Amniotic stem cell (primary cell): ENCODE measurements at places on chromosomes 12 and 14.

DNA sequence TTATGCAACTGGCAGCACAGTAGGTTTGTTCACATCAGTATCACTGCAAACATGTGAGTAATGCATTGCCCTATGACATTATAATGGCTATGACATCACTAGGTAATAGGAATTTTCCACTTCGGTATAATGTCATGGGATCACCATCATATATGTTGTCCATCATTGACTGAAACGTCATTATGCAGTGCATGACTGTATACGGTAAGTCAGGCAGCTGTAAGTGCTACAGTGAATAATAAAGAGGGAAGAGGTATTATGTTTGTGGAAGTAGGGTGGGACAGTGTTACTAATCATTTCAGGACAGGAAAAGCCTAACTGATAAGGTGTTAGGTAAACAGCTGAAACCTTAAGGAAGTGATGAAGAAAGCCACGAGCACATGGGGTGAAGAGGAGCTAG, 68.1 kb downstream of the ANO4 start:
- no peak for DNase-seq

- no peak for DNase-seq
Measured at GRCh38 chr14:103859416-103860202, 12.2 kb upstream of the PPP1R13B start.

DNA sequence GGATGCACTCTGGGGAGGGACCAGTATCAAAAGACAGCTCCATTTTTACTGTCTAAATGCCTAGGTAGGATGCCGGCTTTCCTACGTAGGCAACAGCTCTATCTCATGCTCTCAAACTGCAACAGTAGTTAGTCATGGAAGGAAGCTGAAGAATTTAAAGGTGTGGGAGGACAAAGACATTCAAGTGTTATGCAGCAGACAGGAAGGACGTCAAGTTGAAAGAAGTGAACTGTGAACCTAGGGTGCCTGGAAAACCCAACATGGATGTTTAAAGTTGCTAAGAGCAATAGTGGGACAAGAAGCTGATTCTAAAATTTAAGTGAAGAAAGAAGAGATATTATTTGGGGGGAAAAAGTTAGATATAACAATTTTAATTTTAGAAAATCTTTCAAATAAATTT, 5.9 kb downstream of the SEC23A start:
- no peak for DNase-seq

GRCh38 chr12:92544322-92544721, 158.5 kb upstream of the PLEKHG7 start:
- no peak for DNase-seq

GRCh38 chr12:18861287-18861858, 123.5 kb downstream of the CAPZA3 start:
- DNase-seq = no peak

- no peak for DNase-seq
Measured at GRCh38 chr12:100215209-100215608, 14.6 kb downstream of the ACTR6 start.

GRCh38 chr14:98958632-98959031, 313.4 kb downstream of the BCL11B start:
- no peak for DNase-seq

GRCh38 chr14:67269298-67270060, 28.2 kb downstream of the PALS1 start:
- DNase-seq = peak; percentile 77

DNA sequence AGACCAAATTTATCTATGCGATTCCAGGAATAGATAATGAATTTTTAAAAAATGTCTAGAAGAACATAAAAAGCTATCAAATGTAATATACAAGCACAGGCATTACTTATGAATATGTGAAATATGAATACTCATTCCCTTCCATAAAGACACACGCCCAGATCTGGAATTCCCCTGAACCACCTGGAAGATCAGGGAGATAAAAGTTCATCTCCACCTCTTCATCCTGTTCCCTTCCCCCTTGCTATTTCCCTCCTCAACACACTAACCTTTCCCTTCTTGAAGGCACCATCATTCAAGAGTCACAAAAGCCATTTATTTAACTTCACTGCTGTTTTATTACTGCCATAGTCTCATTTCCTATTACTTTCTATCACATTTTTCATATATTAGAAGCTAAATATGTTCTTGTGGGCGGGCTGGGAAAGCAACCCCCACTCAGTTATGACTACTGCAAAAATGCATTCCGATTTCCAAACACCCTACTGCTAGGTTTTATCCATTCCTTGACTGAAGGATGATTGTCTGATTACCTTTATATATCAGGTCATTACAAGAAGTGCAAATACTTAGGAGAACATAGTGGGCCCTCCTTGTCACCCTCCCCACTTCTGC, 16.1 kb downstream of the FGD6 start:
- DNase-seq = no peak

DNA sequence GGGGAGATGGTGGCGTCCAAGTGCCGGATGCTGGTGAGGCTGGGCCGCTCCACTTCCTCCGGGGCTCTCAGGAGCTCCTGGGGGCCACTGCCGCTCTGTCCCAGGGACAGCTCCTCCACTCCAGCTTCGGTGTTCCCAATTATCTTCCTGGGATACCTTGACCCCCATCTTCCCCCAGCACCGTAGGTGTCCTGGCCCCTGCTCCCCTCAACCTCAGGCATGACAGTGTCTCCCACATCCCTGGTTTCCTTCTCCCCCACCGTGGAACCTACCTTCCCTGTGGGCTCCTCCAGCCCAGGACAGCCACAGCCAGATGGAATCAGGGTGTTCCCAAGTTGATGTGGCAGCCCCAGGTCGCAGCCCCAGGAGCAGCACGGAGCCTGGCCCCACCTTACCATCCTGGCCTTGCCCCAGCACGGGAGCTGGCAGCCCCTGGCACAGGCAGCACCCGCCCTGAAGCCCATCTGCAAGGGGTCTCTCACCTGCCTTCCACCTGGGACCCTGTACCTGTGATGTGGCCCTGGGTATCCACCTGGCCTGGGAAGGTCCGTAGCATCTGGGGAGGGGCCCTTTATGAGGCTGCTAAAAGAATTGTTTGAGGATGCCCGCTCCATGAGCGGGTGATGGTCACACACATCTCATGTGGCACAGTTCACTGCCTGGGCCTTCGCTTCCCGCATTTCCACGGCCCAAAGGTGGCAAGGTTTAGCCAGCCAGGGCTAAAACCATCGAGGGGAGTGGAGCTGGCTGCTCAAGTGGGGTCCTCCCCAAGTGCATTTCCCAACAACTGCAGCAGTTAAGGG, 4.1 kb downstream of the TMEM121 start:
- DNase-seq = no peak

- no peak for DNase-seq
Measured at GRCh38 chr12:106359646-106360399, 2.3 kb downstream of the POLR3B start.

GRCh38 chr12:16324772-16325171, 22.7 kb upstream of the MGST1 start:
- DNase-seq = no peak

DNA sequence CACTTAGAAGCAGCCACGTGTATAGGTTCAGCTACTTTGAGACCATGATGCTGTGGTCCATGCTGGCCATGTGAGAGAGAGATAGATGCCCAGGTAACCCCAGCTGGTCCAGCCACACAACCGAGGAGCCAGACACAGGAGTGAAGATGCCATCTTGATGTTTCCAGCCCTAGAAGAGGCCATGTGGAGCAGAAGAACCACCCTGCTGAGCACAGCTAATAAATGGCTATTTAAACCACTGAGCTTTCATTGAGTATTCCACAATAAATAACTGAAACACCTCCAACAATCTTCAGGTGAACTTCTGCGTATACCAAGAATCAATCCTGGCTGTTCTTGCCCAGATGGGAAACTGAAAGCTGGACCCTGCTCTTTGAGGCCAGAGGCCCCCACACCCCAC, 84.0 kb upstream of the GSC start:
- no peak for DNase-seq

DNA sequence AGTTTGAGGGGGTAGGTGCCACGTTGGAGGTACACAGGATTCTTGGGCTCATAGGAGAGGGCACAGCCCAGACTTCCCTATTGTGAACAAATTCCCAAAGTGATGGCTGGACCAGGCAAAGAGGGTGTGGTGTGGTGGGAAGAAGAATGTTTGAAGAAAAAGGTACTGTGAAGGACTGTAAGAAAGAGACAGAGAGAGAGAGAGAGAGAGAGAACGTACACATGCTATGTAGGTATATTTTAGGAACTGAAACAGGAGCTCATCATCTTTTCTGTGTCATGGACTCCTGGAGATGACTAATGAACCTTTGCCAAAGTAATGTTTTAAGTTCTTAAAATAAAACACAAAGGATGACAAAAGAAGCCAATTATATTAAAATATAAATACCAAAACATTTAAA, 24.5 kb downstream of the SLC17A8 start:
- DNase-seq = no peak

GRCh38 chr12:15875863-15876262, 6.3 kb upstream of the STRAP start:
- DNase-seq = no peak

- no peak for DNase-seq
Measured at GRCh38 chr14:75864352-75864751, 117.4 kb downstream of the TGFB3 start.

DNA sequence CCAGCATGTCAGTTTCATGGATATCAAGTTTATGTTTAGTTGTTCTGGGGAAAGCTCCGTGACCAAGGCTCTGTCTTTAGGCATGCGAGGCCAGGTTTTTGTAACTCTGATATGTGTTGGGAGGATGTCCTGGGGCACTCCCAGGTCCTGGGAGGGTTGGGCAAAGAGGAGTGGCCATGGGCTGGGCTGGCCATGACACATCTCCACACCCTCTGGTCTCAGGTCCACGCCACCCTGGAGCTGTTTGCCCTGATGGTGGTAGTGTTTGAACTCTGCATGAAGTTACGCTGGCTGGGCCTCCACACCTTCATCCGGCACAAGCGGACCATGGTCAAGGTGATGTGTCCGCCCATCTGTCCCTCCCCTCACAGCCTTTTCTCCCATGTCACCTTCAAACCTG, 46.4 kb downstream of the TPCN1 start:
- no peak for DNase-seq

DNA sequence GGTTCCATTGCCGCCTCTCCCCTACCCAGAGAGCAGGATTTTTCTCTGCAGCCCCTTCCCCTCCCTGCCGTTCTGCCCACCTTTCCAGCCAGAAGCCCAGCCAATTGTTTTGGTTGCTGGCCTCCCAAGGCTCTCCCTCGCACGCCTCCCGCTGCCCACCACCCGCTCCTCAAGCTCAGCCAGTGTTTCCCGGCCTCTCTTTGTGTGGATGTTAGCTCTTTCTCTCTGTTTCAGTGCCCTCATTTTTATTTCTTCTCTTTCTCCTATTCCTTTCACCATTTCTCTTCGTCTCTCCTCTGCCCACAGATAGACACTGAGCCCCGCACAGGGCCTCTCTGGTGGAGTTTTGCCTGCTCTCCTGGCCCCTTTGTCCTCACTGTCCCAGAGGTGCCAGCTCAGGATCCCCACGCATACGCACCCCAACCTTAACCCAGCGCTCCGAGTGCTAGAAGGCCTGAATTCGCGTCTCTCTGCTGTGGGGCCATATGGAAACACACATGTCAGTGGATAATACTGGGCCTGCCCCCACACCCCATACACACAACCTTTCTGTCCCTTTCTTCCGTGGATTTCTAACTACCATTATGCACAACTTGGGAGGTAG, 54.9 kb downstream of the SMUG1 start:
- DNase-seq = no peak
